ENCODE measurements at places on chromosomes 16 and 17.

GRCh38 chr16:84279881-84280280 is 14.8 kb upstream of the WFDC1 start:
- DNase-seq: no peak

GRCh38 chr17:29283496-29283895 is 10.5 kb downstream of the NUFIP2 start:
- DNase-seq: peak; percentile 45

GRCh38 chr17:67999291-67999911 is 3.1 kb upstream of the C17orf58 start:
- DNase-seq: no peak

GRCh38 chr16:73036074-73036826 is 11.7 kb downstream of the ZFHX3 start:
- no peak for DNase-seq
